ENCODE measurements at places on chromosomes 5 and 9.

GRCh38 chr5:79702606-79703380, 13.2 kb downstream of the CMYA5 start:
- DNase-seq = peak; percentile 31

- DNase-seq = no peak
These were observed 711 bp downstream of the IRX1 start for GRCh38 chr5:3596261-3596825.

- no peak for DNase-seq
These were observed 126.9 kb downstream of the PALM2AKAP2 start for GRCh38 chr9:109906766-109907382.

DNA sequence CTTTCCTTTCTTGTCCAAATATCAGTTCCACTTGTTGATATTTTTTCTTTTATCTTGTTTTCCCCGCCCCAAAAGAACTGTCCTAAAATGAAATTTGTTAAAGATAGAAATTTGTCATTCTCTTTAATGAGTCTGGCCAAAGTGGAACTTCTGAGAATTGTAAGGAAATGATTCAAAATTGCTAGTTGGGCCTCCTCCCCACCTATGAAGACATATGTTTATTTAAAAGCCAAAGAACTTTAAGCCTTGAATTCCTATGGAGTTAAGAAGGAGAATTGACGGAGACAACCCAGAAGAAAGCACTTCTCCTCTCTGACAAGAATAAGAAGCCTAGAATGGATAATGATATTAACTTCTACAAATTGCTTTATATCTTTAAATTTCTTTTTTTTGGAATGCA, 59.1 kb upstream of the ALDH1A1 start:
- no peak for DNase-seq

GRCh38 chr5:159051421-159052282, 48.1 kb downstream of the EBF1 start:
- DNase-seq = no peak

DNA sequence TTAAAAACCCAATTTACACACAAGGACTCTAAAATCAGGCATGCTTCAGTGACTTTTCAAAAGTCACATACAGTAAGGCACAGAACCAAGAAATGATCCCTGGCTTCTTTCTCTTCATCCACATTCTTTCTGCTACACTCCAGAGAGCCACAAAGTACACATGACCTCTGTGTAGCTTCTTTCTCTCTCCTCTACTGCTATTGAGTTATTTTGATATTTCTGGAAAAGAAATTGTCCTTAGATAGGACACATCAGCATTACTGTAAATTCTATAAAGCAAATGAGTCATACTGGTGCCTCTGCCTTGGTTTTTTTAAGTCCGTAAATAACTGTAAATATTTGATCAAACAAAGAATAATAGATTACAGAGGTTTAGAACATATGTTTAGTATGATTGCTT, 96.3 kb downstream of the KIAA0825 start:
- DNase-seq = no peak

DNA sequence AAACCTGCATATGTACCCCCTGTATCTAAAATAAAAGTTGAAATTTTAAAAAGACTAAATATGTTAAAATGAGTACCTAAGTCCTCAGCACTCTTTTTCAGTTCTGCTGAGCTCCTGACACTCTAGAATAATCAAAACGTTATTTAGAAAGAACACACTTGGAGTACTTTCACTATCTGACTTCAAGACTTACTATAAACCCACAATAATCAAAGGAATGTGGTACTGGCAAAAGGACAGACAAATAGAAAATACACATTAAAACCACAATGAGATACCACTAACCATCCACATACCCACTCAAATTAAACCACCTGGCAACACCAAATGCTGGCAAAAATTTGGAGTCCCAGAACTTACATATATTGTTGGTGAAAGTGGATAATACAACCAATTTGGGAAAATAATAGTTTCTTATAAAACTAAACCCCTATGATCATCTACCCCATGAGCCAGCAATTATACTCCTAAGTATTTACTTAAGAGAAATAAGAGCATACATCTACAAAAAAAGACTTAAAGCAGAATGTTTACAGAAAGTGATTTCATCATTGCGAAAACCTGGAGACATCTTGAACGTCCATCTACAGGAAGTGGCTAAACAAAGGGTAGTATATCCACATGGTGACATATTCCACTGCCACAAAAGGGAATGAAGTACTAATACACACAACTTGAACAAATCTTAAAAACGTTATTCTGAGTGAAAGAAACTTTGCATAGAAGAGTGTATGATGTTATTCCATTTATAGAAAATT, 12.8 kb upstream of the PRSS3 start:
- DNase-seq = peak; percentile 43

DNA sequence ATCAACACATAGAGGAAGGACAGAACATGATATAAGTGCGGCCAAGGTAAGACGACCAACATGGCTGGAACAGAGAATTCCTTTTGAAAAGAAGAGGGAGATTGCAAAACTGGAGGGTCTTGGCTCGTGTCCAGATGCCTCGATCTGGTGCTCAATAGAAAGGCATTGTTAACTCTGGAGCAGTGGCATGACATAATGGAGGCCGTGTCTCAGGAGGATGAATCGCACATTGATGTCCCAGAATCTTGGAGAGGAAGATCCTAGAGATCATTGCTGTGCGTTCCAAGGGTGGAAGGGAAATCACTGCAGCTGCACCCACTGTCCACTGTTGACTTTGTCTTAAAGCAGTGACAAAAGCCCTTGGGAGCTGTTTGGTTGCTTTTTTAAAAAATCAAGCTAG, 30.9 kb downstream of the GRAMD2B start:
- no peak for DNase-seq

GRCh38 chr9:93264338-93265125, 80.6 kb downstream of the WNK2 start:
- DNase-seq = no peak

DNA sequence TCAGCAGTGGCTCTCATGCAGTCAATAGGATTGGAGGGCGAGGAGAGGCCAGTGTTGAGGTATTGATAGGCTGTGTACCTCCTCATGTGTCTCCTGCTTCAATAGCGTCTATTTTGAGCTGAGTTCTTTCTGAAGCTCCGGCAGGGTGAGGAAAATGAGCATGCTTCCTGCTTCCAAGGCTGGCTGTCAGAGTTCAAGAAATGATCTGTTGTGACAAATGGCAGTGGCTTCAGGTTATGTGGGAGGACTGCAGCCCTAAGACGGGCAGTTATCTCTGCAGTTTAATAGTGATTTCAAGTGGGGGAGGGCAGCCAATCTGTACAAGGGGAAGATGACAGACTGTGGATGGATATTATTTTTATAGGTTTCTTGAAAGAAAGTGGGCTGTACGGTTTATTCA, 54.0 kb upstream of the CXCL14 start:
- DNase-seq = no peak

- no peak for DNase-seq
These were observed 72.2 kb downstream of the WDR41 start for GRCh38 chr5:77419644-77420582.

DNA sequence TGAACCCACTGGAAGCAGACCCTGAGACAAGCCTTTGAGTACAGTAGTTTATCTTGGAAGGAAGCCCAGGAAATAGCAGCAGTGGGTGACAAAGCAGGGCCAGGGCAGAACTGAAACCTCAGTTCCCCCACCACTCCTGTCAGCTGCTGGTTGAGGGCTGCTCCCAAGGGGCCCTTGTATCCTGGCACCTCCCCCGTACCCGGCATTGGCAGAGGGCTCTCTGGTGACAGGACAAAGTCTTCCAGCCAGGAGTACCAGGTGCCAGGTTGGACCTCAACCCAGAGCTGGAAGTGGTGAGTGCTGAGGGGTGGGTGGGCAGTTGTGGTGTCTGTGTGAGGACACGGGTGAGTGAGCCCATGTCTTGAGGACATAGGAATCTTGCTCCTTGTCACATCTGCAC, 123.3 kb downstream of the PHF2 start:
- DNase-seq = no peak

DNA sequence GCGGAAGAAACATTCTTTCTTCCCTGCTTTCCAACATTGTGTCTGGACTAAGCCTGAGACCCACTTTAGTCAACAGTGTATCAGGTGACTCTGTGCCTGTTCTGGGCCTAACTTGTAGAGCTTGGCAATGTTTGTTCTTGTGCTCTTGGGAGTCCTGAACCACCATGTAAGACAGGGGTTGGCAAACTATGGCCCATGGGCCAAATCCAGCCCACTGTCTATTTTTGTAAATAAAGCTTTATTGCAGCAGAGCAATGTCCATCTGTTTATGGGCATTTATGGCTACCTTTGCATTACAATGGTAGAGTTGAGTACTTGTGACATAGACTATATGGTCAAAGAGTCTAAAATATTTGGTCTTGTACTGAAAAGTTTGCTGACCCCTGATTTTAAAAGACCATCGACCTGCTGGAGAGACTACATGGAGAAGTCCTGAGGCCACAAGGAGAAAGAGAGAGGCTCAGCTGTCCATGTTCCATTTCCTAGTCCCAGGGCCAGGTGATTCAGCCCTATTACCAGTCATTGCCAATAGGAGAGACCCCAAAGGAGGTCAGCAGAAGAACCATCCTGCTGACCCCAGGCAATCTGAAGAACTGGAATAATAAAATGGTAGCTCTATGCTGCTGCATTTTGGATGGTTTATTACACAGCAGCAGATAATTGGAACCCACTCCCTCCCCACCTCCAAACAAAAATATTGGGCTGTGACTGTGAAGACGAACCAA, 211.3 kb downstream of the AUH start:
- DNase-seq = no peak

DNA sequence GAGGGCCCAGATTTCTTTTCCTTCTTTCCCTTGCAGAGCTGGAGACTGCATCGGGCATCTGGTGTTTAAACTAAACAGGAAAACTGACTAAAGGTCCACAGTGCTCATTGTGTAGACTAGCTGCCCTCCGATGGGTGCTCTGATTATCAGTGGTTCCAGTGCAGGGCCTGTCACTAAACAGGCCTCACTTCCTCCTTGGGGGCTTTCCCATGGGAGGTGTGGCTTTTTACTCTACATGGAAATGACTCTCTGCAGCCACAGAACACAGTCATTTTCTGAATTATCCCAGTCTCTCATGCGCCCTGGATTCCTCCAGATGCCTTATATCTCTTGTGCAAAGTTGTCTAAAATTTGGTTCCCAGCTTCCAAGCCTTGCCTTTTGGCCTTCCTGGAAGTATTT, 199.2 kb downstream of the TRIO start:
- DNase-seq = no peak

- DNase-seq = no peak
These were observed 334.2 kb upstream of the CCNH start for GRCh38 chr5:87746891-87747377.

- DNase-seq = no peak
These were observed 205.9 kb downstream of the FSTL4 start for GRCh38 chr5:133406208-133406976.

GRCh38 chr5:37722236-37723161, 117.3 kb downstream of the GDNF start:
- DNase-seq = peak; percentile 91

DNA sequence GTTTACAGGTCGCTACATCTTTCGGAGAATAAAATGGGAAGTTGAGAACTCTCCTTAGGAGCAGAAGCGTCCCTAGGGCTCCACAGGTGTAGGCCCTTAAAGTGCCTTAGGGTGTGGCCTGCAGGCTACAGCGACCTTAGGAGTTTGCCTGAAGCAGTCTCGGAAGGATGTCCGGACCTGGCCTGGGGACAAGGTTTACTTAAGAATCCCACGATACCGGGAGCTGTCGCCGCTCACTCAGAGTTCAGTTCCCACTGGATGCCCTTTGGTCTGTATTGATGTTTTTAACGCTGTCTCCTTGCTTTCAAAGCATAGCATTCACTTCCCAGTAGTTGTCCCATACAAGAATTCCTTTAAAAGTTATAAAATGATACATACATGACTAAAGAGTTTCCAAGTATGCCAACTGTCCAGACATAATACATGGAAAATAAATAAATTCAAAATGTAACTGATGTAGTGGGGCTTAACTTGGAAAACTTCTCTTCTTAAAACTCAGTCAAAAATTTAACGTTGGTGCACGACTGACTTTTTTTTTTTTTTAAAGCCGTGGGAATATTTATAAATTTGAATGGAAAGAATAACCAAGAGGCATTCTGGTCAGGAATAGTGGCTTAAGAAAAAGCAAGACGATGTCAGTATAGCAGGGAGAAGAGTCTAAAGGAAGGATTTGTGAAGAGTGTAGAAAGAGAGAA, 848 bp downstream of the RAD50 start:
- DNase-seq = no peak

DNA sequence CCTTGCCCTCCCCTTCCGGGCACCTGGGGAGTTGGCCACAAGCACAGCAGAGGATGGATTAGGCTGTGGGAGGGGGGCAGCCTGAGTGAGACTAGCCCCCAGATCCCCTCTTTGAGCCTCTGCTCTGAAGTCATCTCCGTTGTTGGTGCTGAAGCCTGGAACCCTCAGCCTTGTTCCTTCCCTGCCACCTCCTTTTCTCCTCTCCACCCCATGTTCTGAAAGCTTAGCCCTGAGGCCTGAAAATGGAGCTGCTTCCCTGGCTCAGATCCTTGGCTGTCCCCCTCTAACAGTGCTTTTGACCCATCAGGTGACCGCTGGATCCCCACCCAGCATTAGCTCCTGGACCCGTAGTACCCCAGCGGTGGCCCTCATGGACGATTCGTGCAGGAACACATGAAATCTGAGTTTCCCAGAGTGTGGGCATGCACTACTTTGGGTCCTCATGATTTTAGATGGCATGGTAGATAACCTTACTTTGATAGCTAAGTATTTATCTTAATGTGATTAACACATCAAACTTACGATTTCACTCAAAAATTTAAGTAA, 21.6 kb upstream of the ANGPTL2 start:
- no peak for DNase-seq

DNA sequence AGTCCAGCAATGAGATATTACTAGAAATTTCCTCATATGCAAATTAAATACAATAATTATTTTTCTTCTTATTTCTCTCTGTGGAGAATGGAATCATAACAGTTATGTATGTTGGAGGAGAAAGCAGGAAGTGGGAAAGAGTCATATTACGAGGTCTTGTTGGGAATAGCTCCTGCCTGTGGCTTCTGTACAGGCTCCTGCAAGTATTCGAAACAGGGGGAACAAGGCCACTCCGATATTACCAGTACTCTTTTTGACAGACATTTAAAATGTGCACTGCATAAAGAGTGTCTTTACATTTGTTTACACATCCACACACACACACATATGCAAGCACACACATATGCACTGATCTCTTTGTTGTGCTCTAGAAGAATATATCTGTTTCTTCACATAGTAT, 812.0 kb upstream of the ZNF608 start:
- no peak for DNase-seq

DNA sequence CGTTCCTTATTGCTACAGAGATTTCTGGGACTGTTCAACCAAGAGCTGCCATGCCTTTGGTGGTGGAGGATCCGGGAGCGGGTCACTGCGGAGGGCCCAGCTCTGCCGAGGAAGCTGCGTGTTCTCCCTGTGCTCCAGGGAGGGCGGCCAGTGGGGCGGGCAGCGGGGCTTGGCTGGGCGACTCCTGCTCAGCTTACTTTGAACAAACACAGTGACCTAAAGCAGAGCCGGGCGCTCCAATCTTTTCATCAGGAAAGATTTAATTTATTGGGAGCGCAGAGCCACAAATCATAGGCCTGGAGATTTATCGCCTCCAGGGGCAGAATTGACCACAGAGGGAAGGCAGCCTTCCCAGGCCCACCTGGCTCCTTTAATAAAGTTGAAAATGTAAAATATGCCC, 27.7 kb downstream of the LHX3 start:
- DNase-seq = no peak
